ENCODE measurements at places on chromosomes 1 and 21. TPM values are rescaled to one million over a fixed set of nuclear protein-coding genes. Genes with fewer than 3 reads are reported as not detected.

- DNase-seq = no peak
These were observed 291.2 kb downstream of the PTPRC start for GRCh38 chr1:198929961-198930599.

GRCh38 chr1:14761291-14762153 is 163.0 kb downstream of the KAZN start:
- no peak for DNase-seq

ZNF669 gene
- 1.7 TPM for total RNA-seq

DNA sequence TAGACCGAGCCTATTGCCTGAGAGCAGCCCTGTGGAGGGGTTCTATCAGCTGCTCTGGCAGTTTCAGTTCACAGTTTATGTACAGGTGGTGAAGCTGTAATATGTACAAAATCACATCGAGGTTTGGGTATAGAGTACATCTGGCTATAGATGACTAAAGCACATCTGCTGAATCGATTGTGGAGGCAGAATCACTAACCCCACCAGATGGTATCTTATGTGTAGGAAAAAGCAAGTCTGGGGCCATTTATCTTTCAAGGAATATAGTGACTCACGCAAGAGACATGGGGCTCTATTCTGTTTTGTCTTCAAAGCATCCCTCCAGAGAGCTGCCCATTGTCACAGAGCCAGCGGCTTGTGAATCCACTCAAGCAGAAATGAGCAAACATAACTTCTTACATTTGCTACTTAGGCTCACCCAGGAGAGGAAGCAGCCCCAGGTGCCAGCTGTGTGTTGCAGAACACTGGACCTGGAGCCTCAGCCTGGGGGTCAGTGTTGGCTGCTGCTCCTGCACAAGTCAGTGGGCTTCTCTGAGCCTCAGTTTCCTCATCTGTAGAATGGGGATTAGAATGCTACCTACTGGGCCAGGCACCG is 21.3 kb downstream of the MIIP start:
- no peak for DNase-seq

LINGO4 gene
- 0.15 TPM for total RNA-seq

- no peak for DNase-seq
These were observed 244.3 kb upstream of the NRIP1 start for GRCh38 chr21:15309022-15309590.

DNA sequence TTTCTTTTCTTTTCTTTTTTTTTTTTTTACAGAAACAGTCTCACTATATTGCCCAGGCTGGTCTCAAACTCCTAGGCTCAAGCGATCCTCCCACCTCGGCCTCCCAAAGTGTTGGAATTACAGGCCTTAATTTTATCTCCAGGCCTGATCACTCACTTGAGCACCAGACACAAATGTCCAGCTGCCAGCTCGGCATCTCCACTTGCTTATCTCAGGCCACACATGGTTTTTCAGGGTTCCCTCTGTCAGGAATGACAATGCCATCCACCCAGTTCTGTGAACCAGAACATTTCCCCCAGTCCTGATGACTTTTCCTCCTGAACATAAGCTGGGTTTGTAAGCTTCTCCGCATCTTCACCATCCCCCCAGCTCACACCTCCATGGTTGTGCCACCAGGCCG is 44.6 kb upstream of the ZNF281 start:
- DNase-seq = no peak

DNA sequence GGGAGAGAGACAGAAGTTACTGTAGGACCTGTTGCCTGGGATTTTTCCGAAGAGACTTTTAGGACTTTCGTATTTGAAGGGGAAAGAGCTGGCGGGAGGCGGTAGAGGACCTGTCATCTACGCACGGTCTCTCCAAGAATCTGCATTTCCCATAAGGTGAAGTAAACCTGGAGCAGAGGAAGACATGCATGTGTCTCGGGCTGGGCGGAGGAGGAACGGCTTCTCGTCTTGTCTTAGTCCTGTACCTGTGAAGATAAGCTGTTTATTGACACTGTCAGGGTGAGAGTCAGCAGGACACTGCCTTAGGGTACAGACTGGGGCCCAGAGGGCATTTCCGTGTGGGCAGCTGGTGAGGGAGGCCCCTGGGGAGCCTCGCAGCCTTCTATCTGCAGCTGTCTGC is 123.4 kb upstream of the COL6A1 start:
- DNase-seq = peak; percentile 23

GRCh38 chr1:112666946-112667345 is 7.5 kb upstream of the MOV10 start:
- no peak for DNase-seq

BRDT gene
- not detected for total RNA-seq

DNA sequence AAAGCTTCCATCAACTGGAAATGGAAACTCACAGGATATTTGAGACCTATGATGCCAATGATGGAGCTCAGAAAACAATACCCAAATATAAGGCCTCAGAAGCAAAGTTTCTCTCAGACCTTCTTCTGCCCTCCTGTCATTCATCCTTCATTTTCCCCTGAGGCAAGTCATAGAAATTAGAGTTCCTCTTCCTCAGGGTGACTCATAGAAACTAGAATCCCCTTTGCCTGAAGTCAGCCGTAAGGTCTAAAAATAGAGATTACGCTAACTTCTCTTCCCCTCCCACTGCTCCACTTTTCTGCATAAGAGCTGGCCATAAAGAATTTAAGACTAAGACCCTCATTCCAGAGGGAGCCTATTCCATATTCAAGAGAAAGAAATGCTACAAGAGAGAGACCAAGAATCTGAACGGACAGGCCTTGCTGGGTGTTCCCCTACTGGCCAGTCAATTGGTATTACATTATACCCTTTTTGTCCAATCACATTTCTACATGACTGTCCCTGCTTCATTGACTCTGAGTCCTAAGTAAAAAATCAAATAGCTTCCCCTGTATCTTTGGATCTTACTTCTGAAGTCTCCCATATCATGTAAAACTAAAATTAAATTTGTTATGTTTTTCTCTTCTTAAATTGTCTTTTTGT is 994.9 kb downstream of the ADGRL2 start:
- DNase-seq = no peak

LCE1C gene
- not detected for total RNA-seq

PTPRC gene
- total RNA-seq = 5.4 TPM

- DNase-seq = peak; percentile 100
These were observed at the start of gene RSPH1 for GRCh38 chr21:42496120-42496838. Gene RSPH1, minus strand, starts transcription at chr21:42496224. Its CDS starts 38 bp downstream, at chr21:42496186.

HAPLN2 gene
- not detected for total RNA-seq

DNA sequence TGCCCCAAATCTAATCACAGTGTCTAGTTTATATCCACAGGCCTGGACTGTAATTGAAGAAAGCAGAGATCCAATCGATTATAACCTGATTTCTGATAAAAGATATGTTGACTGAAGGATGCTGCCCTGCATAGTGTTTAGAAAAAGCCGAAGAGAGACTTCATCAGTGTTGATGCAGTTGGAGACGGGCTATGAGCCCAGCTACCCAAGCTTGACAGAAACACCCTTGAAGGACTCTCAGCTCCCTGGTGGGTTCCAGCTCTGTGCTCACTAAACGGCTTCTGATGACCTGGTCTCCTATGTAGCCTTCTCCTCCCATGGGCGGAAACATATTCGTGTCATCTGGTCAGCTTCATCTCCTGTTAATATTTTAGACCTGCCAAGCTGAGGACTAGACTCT is 10.2 kb downstream of the FAM89A start:
- no peak for DNase-seq

DNA sequence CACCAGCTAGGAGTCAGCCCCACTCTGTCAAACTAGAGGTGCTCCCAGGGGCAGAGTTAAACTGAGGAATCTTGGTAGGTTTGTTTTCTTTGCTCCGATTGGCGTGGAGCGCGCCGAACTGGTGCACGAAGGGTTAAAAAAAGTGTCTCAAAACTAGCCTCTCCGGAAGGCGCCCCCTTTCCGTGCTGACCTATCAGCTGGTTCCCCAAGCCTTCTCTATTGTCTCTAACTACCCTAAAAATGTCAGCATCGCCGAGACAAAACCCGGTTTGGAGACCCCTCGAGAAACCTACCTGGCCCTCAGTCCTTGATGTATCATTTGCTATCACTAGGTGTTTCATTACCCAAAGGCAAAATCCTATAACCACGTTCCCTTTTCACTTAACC is 2.2 kb downstream of the TGFB2 start:
- DNase-seq = no peak

DNA sequence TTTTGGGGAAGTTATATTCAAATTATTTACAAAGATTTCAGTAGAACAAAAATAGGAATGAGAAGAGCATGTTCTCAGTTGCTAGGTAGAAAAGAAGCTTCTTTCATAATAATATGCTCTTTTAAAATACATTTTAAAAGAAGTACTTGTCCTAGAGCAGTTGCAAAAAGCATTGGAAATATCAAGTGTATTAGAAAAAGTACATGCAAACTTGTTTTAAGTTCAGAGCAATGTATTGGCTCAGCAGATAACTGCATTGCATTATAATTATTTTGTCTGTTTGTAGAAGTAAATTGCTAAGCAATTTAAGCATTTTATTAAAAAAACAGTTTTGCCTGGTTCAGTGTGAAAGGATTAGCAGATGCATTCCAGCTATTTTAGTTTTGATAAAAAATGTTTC is 806.4 kb downstream of the USP25 start:
- no peak for DNase-seq

DNA sequence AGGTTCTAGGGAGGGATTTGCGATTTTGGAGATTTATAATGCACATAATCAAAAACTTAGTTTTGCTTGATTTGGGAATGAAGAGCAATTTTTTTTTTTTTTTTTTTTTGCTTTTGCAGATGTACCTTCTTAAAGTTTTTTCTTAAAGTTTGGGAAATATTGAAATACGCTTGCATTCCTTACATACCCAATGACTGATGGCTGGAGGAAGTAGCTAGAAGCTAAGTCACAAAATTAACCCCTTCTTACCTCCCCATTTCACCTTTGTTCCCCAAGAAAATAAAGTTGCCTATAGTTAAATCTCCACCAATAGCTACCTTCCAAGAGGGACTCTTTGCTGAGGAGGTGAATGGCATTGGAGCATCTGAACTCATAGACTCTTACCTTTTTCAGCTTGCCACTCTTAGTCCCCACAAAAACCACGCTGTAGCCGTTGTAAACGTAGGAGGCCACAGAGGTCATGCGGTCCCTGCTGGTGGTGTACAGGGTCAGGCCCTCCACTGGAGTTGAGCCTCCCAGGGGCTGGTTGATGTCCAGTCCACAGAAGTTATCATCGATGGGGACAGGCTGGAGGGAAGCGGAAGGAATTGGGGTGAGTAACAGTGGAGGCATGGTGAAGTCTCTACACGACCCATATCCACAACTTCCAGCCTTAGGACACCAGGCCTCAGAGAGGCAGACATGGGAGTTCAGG is 34.1 kb downstream of the PLXNA2 start:
- no peak for DNase-seq

KANK4 gene
- 2.4 TPM for total RNA-seq

- no peak for DNase-seq
These were observed 26.6 kb downstream of the SRSF11 start for GRCh38 chr1:70247768-70248167.

GRCh38 chr1:91809317-91809716 is 76.6 kb downstream of the TGFBR3 start:
- no peak for DNase-seq

BMP8A gene
- total RNA-seq = not detected

- no peak for DNase-seq
These were observed 14.1 kb downstream of the VN1R5 start for GRCh38 chr1:247270003-247270402.

- DNase-seq = no peak
These were observed 86.4 kb upstream of the LYST start for GRCh38 chr1:235952950-235953615.

CCSAP gene
- 1.9 TPM for total RNA-seq

- DNase-seq = no peak
These were observed 82.7 kb downstream of the KCND3 start for GRCh38 chr1:111906816-111907215.

GRCh38 chr1:17377325-17377953 is 5.4 kb downstream of the PADI6 start:
- no peak for DNase-seq

PCAT6 gene
- 0.65 TPM for total RNA-seq

DNA sequence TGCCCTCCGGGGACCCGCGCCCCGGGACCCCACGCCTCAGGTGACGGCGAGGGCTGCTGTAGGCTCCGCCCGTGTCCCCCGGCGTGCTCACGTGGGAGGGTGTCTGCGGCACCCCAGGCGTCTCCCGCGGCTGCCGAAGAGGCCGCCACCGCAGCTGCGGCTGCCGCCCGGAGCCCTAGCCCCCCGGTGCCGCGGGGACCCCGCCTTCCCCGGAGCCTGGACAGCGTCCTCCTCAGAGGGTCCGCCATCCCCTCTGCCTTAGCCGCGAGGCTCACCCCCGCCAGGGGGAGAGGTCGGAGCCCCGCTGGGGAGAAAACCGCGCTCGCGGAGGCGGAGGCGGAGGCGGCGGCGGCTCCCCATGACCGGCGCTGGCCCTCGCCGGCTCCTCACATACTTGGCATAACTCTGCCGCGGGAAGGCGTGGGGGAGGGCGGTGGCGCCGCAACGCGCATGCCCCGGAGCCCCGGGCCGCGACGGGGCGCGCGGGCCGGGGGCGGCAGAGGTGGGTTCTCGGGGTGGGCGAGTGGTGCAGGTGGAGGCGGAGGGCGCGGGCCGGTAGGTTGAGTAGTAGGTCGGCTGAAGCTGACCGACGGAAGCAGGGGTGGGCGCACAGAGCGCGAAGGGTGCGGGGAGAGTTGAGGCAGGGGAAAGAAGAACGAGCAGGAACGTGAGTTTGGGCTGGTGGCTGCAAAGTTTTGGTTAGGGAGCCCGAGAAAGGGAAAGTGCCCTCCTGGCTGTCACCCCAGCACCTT is 700 bp upstream of the SYDE2 start:
- peak; percentile 79 for DNase-seq

DNA sequence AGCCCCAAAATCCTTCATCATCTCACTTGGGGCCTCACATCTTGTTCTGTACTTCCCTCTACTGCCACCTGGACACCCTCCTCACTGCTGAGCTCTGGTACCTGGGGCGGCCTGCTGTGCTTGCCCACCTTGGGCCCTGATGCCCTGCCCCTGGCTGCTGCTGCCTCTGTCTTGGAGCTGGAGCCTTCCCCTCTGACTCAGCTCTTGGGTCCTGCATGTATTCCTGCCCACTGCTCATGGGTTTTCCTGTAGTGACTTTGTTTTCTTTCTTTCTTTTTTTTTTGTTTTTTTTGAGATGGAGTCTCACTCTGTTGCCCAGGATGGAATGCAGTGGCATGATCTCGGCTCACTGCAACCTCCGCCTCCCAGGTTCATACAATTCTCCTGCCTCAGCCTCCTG is 37.5 kb downstream of the TRAPPC10 start:
- no peak for DNase-seq

DNA sequence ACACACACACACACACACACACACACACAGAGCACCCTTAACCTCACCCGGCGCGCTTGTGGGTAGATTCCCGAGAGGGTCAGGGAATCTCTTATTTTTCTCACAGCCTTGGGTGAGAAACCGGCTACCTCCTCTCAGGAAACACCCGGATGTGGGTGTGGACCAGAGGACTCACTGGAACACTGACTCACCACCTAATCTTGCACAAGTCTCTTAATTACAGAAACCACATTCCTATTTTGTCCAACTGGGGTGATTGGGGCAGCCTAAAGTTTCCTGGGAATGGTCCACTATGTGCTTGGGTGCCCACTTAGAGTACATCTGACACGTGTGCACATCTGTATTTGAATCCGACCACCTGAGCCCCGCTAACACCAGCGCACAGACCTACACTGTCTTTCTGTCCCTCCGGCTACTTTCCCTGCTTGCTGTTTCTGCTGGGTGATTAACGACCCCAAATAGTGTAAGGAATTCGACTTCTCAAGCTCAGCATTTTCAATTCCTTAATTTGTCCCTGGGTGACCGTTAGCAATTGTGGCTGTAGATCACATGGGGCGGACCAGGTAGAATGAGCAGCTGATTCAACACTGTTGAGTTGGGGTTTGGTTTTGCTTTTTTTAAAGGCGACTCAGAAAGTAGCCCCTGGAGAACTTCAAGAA is 14.0 kb upstream of the TBX15 start:
- no peak for DNase-seq

ACTL8 gene
- not detected for total RNA-seq

All from left lobe of liver (tissue), 2 donors.